ENCODE measurements at places on chromosomes 3 and 15. TPM values are rescaled to one million over a fixed set of nuclear protein-coding genes. Genes with fewer than 3 reads are reported as not detected.

Gene ZCWPW2
- 0.25 TPM for total RNA-seq

Gene CKMT1A
- total RNA-seq, result not detected

Gene FES
- 31.2 TPM for total RNA-seq

Gene RARB
- total RNA-seq, result not detected

Gene RTP1
- total RNA-seq, result not detected

Gene LMAN1L
- total RNA-seq, result 0.63 TPM
